NB4 (cell line): ENCODE measurements at places on chromosomes 16 and 17.

DNA sequence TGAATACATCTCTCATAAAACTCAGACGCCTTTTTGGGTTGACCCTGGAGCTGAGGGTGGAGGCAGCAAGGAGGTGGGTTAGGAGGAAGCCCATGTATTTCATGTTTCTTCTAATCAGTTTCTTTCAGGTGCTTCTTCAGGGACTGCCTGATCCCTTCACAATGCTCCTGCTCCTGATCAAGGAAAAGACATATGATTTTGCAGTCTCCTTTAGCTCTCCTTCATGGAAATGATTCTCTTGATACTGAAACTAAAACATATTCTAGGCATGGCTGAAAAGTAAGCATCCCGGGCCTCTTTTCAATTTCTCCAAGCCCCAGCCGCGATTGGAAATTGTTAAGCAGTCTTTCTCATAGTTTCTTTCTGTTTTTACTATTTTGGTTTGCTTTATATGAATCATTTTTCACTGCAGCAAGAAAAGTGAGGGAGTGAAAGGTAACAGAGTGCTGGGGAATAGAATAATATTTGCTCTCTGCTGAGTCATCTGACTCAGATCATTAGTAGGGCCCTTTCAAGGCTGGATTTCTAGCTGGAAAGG is 730.7 kb downstream of the CDH11 start:
- DNase-seq: no peak

GRCh38 chr17:81458628-81459027 is 54.0 kb downstream of the ACTG1 start:
- no peak for DNase-seq

- DNase-seq: no peak
Observed at GRCh38 chr17:41301916-41302901, at the start of gene KRTAP29-1. KRTAP29-1 (minus strand) TSS chr17:41302851; CDS start chr17:41302851, 0 bp downstream.

DNA sequence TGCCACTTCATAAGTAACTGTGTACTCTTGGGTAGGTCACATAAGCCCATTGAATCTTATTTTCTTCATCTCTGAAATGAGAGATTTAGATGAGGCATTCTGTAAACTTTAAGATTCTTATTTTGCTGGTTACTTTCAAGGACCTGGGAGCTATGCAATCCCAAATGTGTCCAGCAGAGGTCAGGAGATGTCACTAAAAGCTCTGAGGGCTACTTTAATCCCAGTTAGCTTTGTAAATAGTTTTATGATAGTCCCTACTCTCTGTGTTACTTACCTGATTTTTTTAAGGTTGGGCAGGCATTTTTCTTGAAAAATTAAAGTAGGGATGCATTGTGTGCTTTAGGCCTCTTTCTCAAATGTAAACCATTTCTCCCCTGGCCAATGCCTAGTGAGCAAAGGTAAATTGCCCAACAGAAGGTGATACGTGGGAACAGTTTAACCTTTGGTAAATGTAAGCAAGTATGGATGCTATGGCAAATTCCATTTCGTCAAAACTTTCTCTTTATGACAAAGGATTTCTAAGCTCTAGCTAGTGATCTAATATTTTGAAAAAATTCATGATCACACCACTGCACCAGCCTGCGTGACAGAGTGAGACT is 57.1 kb upstream of the WSB1 start:
- peak; percentile 78 for DNase-seq

DNA sequence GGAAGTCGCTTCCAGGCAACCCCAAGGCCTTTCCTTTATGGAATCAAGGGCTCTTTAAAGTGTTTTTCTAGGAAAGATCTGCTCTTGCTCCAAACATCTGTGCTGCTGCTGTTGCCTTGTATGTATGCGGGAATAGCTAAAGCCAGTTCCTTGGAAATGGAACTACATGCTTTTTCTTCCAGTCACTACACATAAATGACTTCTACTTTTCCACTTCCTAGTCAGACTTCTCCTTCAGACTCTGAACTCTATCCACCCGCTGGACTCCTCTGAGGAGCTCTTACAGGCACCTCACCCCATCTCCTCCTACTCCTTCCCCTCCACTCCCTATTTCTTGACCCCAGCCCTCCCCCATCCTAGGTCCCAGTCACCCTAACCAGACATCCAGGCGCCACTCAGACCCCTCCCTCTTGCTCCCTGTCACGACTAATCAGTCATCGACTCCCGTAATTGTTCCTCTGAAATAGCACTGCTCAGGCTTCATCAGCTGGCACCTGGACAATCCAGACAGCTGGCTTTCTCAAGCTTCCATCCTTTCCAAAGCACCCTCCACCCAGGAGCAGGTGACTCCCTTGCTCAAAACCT is 15.0 kb upstream of the PEMT start:
- DNase-seq: no peak

DNA sequence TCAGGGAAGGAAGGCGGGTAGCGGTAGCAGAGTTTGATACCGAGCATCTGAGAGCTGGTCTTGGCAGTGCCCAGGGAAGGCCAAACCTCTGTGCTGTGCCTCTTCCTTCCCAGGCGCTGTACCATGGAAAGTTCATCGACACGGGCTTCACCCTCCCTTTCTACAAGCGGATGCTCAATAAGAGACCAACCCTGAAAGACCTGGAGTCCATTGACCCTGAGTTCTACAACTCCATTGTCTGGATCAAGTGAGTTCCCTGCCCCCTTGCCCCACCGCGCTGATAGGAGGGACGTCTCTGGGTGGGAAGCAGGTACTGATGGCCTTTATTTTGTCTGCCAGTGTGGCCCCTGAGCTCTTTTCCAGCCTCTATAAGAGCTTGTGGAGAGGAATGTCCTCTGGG is 15.4 kb upstream of the CLEC18A start:
- DNase-seq: no peak

DNA sequence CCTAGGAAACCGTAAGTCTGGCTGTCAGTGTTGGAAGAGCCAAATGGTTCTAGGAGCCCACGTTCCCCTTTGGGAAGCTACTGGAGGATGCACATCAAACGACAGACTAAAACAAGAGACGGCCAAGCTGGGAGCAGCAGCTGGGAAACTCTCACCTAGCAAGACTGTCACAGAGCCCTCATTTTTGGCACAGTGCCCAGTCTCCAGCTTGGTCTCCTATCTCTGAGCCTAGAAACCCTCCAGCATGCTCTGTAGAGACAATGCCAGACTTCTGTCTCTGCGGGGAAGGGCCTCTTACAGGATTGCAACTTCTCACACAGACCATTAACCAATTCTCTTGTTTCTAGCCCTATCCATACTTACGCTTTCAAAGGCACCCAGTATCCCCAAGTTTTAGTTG is 23.5 kb downstream of the GTF3C1 start:
- DNase-seq: no peak

- DNase-seq: no peak
Observed at GRCh38 chr16:57374067-57374534, 1.8 kb downstream of the CX3CL1 start.

DNA sequence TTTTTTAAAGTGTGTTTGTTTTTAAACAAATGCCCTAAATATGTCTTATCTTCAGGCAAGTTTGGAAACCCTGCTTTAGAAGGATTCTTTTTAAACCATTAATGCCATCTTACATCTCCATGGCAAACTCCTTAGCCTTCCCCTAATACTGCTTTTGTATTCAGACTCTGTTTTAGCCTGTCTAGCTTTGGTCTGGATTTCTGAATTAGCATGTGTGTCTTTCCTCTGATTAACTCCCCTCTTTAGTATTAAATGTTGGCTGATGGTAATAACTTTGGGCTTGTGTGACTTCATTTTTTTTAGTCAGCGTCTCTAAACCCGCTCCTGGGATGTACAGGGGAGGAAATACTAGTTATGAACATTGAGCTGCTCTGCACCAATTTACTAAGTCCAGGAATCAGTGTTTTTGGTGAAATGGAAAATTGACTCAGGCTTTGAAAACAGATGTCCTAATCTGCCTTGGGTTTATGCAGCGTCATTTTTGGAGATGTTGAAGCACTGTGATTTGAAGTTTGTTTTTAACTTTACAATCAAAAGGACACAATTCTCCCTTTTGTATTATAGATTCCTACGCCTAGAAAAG is 22.2 kb downstream of the WIPF2 start:
- no peak for DNase-seq

DNA sequence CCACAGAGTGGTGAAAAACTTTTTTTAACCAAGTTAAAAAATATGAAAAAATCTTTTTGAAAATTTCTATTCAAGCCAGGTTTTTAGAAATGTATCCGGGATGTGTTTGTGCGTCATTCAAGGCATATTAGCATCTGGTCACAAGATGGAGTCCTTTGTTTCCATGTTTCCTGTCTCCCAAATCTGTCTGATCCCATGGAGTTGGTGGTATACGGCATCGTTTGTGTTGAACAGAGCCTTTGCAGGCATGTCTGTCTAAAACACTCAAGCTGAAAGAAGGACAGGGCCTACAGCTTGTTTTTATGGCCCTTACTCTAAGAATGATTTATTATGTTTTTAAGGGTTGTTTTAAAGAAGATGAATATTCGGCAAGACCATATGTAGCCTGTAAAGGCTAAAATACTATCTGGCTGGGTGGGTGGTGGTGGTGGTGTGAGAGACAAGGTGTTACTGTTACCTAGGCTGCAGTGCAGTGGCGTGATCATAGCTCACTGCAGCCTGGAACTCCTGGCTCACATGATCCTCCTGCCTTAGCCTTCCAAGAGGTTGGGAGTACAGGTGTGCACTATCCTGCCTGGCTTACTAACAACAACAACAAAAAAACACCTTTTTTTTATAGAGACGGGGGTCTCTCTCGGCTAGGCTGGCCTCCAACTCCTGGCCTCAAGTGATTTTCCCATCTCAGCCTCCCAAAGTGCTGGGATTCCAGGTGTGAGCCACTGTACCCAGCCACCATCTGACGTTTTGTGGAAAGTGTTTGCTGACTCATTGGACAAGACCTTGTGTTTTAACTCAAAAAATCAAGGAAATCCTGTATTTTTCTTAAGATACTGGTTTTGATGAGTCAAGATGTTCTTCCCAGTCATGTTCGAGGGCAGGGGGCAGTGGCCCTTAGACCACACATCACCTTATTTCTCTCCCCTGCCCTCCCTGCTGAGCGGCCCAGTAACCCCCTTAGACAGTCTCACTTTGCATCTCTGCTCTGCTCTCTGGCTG is 52.2 kb downstream of the NDE1 start:
- DNase-seq: no peak

GRCh38 chr16:81896902-81897301 is 114.4 kb downstream of the SDR42E1 start:
- DNase-seq: no peak

DNA sequence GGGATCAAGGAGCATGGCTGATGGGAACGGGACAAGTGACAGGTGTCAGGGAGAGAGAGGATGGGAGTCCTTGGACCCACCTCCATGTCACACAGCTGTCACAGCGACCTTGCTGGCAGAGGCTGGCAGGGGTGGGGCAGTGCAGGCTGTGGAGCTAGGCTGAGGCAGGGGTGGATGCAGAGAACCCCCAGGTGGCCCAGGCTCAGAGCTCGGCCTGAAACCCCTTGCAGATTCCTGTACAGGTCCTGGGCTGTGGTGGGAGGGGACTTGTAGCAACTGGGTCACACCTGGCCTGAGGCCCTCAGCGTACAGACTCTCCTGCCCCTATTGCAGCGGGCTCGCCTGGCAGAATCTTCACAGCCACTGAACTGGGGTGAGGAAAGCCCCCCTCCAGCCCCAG is 174.1 kb downstream of the NTN1 start:
- no peak for DNase-seq

DNA sequence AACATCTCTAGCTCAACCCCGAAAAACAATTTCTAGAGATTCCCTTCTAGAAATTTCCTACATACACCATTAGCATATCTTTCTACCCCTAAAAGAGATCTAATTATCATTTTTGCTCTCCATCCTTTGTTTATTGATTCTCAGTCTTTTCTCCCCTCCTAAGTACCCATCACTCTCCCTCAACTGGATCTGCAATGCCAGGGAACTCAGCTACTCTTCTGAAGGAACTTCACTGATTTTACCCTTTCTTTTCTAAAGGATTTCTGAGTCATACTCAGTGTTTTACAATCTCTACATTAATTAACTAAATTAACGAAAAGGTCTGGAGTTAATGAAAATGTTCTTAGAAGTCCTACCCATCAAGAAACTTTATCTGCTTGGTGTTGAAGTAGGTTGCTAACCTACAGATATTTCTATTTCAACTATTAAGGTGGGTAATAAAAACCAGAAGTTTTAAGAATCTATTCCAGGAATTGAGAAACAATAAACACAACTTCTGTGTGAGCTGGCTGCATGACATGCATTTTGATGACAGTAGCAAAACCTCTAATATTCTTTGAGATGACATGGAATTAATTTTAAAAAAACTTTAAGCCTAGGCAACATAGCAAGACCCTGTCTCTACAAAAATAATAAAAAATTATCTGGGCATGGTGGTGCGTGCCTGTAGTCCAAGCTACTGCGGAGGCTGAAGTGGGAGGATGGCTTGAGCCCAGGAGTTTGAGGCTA is 13.6 kb downstream of the CREBBP start:
- no peak for DNase-seq

DNA sequence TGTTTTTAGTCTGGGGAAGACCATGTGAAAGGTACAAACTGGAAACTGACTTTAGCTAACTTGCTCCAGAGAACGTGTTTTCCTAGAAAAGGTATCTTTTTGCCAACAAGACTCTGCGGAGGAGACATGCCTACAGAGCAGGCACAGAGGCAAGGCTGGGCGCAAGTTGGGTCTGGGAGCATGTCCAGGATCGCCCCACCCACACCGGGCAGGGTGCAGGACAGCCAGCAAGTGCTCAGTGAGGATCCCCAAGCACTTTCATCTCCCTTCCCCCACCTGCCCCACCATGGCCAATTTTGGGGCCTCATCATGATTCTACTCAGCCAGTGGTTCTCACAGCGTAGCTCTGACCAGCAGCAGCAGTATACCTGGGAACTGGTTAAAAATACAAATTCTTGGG is 18.2 kb upstream of the ROGDI start:
- no peak for DNase-seq

DNA sequence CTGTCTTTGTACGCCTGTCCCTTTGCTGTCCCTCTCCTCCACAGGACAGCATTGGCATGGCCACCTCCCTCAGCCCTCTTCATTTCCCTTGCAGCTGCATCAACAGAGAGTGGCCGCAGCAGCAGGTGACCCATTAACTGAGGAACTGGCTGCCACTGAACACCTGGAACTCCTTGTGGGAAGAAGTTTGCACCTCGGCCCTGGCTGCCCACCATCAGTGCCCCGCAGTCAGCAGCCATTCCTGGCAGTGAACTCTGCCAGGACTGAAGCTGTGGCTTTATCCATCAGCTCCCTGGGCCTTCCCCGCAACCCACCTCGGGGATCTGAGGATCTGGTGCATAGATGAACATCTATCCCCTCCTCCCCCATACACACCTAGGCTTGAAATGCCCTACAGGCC is 13.1 kb upstream of the RNF135 start:
- no peak for DNase-seq

DNA sequence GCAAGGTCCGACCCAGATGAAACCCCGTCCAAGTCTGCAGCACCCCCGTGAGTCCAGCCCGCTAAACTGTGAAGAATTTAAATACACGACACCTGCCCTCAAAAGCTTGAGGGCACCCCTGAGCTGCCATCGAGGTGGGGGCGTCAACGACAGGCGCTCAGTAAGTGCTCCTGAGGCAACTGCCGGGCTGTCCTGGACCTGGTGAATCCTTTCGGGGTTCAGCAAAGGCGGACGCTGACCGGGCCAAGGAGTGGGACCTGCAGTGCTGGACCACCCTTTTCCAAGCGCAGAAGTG is 512 bp upstream of the ENDOV start:
- peak; percentile 25 for DNase-seq
